ENCODE measurements at places on chromosomes 11 and 22.

DNA sequence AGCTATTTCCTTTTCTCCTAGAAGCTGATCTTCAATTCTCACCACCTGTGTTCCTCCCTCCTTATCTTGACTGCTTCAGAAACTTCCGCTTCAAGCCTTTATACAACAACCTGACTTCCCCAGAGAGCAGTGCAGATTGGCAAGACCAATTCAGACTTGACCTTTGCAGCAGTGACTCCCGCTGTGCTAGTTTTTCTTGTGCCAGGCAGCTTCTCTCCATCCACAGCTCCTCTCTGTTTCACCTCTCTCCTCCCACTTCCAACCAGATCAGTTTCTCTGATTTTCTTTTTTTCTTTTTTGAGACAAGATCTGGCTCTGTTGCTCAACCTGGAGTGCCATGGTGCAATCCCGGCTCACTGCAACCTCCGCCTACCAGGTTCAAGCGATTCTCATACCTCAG lies 74.3 kb downstream of the GRAMD1B start:
- DNase-seq = no peak

- DNase-seq = no peak
Measured at GRCh38 chr11:62418136-62418535, 697 bp upstream of the SCGB1A1 start.

DNA sequence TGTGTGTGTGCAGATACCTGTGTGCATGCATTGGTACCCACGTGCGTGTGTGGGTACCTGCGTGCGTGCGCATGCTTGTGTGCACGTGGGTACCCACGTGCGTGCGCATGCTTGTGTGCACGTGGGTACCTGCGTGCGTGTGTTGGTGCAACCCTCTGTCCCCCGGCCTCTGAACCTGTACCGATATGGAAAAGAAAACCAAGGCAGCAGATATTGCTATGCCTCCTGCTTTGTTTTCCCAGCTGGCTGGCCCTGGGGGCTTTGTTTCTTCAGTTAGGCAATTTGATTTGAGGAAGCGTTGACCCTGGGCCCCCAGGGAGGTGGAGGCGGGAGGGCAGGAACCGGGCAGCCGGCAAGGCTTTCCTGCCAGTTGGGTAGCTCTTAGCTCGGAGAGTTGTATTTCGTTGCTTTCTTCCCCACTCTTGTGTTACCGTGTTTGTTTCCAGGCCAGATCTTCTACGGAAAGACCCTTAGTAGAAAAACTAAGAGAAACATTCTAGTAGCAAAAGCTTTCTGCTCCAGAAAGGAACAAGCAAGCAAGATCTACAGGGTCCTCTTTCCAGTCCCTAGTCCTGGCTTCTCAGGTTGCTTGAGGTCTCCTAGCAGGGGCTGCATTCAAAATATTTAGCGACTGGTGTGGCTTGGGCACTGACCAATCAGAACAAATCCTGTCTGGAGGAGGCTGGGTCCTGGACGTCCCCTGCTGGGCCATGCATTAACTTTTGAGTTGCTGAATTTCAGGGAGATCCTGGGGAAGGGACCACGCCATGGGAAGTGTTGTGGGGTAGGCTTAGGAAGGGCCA lies 26.3 kb upstream of the SORL1-AS1 start:
- no peak for DNase-seq

GRCh38 chr11:15927864-15928217 lies 428.5 kb downstream of the SOX6 start:
- no peak for DNase-seq

- DNase-seq = peak; percentile 87
Measured at GRCh38 chr11:34344768-34345539, 12.9 kb downstream of the ABTB2 start.

- DNase-seq = no peak
Measured at GRCh38 chr11:101960231-101960630, 43.9 kb upstream of the ANGPTL5 start.

GRCh38 chr11:77141034-77141433 lies 13.0 kb downstream of the MYO7A start:
- peak; percentile 66 for DNase-seq

DNA sequence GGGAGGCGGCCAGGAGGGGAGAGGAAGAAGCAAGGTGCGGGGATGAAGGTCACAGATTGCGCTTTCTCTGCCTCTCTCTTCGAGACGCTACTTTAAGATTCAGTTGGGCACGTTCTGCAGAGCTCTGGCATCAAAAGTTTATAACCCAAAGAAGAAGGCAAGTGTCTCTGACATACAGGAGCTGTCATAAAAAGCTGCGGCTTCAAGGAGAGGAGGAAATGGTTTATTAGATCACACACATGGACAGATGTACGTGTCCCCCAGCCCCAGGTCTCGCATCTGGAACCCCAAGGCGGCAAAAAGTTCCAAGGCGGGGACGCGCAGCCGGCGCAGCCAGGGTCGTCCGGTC lies 589.0 kb downstream of the OPCML start:
- DNase-seq = peak; percentile 8

DNA sequence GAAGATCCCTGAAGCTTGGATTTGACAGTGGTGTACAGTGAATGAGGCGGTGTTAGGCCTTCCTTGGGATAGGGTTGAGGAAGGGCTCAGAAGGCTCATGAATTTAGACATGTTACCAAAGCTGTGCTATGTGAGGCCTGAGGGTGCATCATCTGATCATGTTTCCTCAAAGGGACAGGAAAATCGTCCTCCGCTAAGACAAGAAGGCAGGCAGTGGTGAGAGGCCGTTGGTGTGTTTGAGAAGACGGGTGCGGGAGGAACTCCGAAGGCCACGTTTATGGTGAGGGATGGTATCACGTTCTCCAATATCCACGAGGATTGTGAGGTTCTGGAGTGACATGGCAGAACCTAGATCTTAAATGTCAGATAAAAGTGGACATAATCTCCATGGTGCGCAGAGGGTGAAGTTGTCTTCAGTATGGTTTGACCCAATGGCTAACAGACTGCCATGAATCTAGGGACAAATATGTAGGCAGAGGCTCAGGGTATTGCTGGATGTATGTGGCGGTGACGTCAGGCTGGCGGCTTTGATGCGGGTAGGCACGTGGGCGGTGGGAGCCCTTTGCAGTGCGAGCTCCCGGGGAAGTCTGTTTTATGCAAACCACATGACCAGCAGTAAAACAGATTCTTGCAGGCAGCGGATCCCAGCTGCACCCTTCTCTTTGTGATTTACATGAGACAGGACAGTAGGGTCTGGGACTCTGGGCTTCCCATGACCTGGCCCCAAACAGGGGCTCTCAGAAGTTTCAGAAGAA lies 242.3 kb upstream of the B3GAT1 start:
- no peak for DNase-seq

DNA sequence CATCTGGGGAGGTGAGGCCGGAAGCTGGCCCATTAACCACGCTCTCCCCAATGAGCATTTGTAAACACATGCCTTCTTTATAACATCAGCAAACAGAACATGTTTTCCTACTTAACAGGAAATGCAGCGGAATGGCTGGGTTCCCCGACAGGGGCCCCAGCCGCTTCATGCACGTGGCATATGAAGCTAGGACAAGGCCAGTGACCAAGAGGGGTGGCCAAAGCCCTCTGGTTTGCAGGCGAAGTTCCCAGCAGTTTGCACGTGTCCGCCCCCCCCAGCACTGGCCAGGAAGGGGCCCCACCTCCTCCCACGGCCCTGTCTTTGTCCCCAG lies 38.7 kb upstream of the LINC01488 start:
- DNase-seq = no peak

DNA sequence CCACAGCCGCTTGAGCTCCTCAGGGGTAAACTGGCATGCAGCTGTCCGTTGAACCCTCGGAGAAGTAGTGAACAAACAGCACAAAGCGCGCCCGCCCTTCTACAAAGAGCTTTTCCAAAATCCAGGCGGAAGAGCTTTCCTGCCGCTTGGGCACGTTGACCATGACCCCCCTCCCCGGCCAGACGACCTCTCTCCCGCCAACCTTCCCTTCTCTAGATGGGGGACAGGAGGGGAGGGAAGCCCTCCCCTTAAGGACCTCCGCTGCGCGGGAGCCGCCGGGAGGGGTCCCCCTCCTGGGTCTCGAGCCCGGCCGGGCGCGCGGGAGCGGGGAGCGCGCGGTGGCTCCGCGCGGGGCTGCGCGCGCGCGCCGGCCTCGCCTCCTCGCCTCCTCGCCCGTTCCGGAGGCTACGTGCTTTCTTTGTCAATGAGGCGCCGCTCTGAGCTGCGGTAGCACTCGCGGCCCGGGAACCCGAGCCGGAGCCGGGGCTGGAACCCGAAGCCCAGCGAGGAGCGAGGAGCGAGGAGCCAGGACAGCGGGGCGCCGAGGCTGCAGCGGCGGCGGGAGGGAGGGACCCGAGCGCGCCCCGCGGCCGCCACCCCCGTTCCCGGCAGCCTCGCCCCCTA lies 118.6 kb downstream of the HIPK3 start:
- DNase-seq = peak; percentile 51

DNA sequence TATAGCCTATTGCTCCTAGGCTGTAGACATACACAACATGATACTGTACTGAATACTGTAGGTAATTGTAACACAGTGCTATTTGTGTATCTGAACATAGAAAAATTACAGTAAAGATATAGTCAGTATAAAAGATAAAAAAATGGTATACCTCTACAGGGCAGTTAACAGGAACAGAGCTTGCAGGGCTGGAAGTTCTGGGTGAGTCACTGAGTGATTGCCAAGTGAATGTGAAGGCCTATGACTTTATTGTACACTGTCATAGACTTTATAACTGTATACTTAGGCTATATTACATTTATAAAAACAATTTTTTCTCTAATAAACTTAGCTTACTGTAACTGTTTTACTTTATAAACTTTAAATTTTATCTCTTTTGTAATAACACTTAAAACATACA lies 332.4 kb upstream of the ARHGAP42 start:
- DNase-seq = peak; percentile 34

DNA sequence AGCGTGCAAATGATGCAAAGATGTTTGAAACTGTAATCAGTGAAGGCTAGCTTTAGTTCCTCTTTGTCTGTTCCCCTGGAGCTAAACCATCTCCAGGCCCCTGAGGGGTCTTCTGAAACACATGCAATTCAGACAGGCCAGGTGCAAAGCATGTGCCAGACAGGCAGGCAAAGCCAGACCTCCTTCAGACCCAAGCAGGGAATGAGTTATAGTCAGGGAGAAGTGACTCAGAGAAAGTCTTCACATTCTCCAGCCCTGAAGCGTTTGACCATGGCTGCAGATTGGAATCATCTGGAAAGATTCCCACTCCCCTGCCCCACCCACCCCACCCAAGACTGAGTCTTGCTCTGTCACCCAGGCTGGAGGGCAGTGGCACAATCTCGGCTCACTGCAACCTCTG lies 187.0 kb upstream of the ISX start:
- DNase-seq = peak; percentile 65

GRCh38 chr11:85076535-85077330 lies 550.4 kb downstream of the DLG2 start:
- DNase-seq = peak; percentile 83

DNA sequence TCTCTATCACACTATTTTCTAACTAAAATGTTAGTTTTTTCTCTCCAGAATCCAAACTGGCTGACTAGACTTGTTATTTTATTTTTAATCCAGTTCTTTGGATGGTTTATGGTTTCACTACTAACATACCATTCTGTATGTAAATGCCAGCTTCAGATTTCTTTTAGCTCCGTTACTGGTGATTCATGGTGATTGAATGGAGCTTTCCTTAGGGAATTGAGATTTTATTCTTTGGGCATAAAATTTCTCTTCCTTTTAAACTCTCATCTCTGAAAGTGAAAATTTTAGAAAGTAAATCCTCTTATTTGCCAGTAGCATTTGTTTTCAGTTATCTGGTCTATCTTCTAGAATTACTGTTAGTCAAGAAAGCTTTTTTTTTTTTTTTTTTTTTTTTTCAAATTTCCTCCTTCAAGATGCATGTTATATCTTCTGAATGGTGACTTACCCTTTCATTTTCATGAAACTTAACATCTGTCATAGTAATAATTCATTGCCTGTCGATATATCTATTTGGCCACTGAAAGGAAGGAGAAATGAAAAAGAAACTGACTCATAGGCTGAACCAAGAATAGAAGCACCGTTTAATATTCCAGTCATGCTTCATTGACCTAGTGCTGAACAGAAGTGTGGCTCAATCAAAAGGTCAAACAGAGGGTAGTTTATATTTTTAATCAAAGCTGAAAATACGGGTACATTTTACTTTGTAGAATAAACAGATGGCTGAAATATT lies 6.4 kb downstream of the ENDOD1 start:
- peak; percentile 41 for DNase-seq

GRCh38 chr11:13486926-13487660 lies 8.7 kb downstream of the PTH start:
- no peak for DNase-seq

GRCh38 chr11:125167954-125168835 lies 3.6 kb downstream of the PKNOX2 start:
- DNase-seq = no peak

DNA sequence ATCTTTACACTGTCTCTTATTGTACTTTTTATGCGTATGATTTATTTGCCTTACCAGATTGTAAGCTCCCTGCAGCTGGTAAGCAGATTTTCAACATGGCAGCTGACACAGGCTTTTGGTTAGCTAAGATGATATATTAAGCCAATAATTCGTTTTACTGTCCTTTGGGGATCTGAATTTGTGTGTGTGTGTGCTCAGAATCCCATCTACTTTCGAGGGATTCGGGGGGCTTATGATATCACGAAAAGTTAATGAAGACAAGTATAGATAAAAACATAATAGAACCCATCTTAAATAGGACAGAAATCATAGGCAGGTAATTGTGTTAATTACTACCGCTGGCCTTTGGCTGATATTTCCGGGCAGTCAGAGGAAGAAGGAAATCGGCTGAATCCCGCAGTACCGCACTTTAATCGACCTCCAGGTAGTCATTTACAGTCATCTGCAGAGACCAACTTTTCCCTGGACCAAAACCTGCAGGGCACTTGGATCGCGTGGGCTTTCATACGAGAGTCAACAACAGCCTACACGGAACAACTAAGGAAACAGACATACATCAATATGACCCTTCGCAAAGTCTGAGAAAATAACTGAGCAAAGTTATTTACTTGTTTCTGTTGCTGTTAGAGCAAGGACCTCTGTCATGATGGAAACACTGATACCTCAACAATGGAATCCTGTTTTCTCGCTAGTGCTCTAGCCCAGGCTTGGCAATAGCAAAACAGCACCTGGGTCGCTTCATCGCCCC lies 802 bp downstream of the KBTBD3 start:
- DNase-seq = no peak

- no peak for DNase-seq
Measured at GRCh38 chr11:46876471-46876870, 30.4 kb upstream of the CKAP5 start.

GRCh38 chr11:78195917-78196560 lies 7.3 kb downstream of the USP35 start:
- DNase-seq = no peak

- DNase-seq = no peak
Measured at GRCh38 chr22:27975381-27976013, 56.4 kb upstream of the PITPNB start.

DNA sequence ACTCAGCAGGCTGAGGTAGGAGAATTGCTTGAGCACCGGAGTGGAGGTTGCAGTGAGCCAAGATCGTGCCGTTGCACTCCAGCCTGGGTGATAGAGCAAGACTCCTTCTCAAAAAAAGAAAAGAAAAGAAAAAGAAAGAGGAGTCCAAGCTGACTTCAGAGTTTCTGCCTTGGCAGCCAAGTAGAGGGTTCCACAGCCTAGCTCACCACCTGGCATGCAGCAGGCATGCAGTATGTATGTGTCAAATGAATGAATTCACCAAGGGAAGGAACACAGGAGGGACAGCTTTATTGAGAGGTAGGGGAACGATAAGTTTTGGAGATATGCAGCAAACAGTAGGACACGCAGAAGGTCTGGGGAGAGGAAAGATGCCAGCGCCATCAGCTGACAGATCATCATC lies 230.4 kb downstream of the BUD13 start:
- DNase-seq = no peak

- no peak for DNase-seq
Measured at GRCh38 chr11:129427816-129428406, 52.3 kb downstream of the BARX2 start.

All from mammary epithelial cell (primary cell).